ENCODE measurements at places on chromosomes 1 and 21.

DNA sequence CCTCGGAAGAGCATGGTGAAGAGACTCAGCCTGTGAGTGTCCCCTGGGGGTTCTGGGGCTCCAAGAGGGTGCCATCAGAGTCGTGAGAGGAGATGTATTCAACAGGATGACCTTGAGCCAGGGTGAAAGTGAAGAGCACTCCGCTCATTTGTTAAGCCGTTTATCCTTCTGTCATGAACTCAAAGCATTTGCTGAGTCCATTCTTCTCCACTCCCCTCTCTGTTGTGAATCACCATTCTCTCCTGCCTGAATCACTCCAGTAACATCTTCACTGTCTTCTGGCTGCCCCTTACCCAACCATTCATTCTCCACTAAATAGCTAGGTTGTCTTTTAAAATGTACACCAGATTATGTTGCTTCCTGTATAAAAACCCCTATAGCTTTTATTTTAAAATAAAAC lies 102.2 kb downstream of the RGL1 start:
- DNase-seq, result no peak

DNA sequence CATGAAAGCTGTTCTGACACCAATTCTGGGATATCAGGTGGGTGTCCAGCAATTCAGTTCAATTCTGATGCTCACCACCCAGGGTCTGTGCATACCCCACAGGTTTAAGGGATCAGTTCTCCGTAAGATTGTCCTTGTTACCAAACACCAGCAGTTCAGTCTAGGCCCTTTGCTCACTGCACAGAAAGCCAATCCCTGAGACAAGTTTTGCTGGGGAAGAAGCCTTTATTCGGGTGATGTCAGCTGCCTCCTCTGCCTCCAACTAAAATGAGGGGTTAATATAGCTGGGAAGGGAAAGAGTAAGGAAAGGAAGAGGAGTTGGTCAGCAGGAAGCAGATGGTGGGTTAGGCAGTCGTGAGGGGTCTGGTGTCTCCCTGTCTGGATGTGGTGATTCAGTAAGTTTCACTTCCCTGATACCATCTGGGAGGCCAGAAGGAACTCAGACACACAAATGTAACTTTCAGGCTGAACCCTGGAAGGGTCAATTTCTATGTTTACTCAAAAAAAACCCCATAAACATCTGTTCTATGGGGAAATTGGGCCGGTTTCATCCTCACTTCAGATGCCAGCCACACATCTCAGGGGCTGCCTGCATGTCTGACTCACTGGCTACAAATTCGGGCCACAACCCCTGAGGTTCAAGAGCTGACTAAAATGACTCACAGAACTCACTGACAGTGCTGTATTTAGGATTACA lies 83.3 kb upstream of the PGBD5 start:
- no peak for DNase-seq

GRCh38 chr1:55214934-55215193 lies 300 bp downstream of the USP24 start:
- peak; percentile 18 for DNase-seq

- DNase-seq, result no peak
Observed at GRCh38 chr1:61102041-61102440, 19.7 kb downstream of the NFIA start.

DNA sequence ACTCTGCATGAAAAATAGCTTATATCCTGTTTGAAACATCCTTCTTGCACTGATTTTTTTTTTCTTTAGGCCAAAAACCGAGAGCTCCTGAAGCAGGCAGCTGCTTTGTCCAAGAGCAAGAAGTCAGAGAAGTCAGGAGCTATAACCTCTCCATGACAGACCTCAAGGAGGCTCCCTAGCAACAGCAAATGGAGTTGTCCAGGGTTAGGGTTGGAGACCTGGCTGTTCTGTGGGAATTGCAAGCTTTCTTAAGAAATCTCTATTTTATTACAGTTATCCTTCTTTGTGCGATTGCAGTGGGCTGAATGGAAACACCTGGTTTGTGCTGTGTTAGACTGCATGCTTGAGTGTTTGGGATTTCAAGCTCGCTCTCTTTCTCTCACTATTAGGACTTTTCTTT lies 12.6 kb upstream of the STX12 start:
- no peak for DNase-seq

GRCh38 chr1:235643837-235644692 lies 5.5 kb downstream of the GNG4 start:
- DNase-seq, result no peak

DNA sequence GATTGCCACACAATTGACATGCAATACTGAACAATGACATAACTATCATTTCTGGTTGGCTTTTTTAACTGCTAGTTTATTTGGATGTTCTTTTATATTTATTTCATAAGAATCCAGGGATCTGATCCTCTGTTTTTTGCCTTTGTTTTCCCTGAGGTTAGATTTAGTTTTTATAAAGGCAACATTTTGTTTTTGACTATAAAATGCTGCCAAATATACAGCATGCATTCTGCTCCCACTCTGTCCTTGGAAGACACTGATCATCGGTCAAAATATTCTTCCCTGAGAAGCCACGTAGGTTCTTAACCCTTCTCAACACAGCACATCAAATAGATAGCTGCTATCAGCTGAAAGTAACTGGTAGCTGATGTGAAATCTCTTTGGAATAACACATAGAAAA lies 52.5 kb downstream of the LYPLAL1 start:
- DNase-seq, result no peak

DNA sequence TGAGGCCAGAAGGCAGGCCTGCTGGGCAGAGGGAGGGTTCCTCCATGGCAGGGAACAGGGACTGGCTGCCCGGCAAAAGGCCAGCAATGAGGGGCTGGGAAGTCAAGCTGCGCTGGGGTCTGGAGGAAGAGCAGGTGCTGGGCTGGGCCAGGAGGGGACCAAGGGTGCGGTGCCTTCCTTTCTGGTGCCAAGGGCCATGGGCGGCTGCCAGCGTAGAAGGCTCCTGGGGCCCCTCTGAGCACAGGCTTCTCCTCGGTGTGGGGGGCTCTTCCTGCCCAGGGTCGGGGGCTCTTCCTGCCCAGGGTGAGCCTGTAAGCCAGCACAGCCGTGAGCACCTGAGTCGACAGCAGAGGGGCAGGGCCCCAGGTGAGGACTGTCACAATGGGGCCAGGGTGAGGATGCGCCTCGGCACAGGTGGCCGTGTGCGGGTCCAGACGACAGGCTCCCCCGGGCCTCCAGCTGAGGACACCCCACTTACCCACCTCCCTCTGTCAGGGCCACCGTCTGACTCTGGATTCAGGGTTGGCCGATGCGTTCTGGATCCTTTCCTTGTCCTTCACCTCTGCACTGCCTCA lies 10.7 kb upstream of the DNMT3L start:
- no peak for DNase-seq

DNA sequence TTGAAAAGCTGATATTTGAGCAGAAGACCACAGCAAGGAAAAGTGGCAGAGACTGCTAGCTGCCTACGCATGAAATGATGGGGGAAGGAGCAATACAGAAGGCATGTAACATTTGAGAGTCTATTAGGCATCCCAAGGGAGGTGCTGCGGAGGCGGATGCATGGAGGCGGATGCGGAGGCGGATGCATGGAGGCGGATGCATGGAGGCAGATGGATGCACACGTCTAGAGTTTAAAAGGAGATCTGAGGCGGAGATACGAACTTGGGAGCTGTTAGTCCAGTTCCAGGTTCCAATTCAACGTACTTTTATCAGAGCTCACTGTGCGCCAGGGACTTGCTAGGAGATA lies 744 bp upstream of the DDX20 start:
- no peak for DNase-seq

- DNase-seq, result no peak
Observed at GRCh38 chr1:115258302-115258866, 79.7 kb downstream of the NGF start.

- no peak for DNase-seq
Observed at GRCh38 chr1:167404161-167404888, 114.0 kb downstream of the CD247 start.

DNA sequence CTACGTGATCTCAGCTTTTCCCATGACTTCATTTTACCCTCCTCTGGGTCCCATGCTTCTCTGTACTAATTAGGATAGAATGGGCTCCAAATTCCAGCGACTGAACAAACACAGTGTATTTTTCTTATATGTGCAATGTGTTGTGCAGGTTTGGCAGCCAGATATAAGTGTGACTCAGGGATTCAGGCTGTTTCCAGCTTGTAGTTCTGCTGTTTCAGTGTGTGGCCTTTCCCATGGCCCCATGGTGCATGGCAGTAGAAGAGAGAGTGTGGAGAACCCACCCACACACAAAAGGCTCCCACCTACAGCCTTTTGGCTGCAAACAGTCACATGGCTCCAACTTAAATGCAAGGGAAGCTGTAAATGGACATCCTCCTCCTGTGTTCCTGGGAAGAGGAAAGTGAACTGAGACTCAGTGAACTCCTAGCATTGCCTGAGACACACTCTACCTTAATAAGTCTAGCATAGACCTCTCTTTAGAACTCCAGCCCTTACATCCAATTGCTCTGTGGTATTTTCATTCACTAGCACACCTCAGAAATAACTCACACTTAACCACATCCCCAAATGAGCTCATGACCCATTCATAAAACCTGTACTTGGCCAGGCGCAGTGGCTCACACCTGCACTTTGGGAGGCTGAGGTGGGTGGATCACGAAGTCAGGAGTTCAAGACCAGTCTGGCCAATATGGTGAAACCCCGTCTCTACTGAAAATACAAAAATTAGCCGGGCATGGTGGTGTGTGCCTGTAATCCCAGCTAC lies 58.7 kb downstream of the KIAA0040 start:
- DNase-seq, result no peak

- DNase-seq, result no peak
Observed at GRCh38 chr21:45246386-45247320, 41.0 kb downstream of the POFUT2 start.
